ENCODE measurements at places on chromosomes 2 and 18.

DNA sequence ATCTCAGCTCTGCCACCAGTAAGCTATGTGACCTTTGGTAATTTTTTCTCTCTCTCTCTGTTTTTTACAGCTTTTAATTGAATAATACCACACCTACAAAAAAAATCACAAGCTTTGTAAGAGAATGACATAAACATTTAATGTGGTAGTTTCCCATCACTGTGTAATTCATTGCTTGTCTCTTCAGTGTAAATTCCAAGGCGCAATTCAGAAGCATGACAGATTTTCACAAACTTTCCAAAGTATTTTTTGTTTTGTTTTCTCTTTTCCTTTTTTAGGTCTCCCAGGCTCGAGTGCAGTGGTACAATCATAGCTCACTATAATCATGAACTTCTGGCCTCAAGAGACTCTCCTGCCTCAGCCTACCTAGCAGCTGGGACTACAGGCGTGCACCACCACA is 25.0 kb upstream of the PPM1B start:
- no peak for DNase-seq

DNA sequence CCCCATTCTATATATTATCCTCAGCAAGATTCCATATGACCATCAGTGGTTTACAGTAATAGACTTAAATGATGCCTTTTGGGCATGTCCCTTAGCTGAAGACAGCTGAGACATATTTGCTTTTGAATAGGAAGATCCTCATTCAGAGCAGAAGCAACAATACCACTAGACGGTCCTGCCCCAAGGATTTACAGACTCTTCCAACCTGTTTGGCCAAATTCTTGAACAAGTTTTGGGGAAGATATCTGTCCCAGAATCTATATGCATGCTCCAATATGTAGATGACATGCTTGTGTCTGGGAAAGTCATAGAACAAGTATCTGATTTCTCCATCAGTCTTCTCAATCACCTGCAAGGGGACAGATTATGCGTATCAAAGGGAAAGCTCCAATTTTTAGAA is 137.1 kb upstream of the RMP24 start:
- DNase-seq, result no peak

- no peak for DNase-seq
Measured at GRCh38 chr2:19762142-19762541, 139.6 kb downstream of the TTC32 start.

GRCh38 chr18:37249895-37250618 is 315.5 kb downstream of the CELF4 start:
- DNase-seq, result no peak

DNA sequence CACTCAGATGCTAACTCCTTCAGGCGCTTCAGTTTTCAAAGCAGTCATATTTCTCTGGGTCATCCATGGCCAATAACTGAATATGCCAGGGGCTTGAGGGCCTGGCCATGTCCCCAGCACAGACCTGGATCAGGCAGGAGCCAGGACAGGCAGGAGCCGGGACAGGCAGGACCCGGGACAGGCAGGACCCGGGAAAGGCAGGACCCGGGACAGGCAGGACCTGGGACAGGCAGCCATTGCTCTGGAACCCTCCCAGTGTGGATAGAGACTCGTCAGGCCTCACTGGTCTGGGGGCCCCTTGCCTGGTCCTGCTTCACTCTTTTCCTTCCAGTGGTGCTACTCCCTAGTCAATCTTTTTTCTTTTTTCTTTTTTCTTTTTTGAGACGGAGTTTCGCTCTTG is 117.5 kb upstream of the TEX51 start:
- no peak for DNase-seq

DNA sequence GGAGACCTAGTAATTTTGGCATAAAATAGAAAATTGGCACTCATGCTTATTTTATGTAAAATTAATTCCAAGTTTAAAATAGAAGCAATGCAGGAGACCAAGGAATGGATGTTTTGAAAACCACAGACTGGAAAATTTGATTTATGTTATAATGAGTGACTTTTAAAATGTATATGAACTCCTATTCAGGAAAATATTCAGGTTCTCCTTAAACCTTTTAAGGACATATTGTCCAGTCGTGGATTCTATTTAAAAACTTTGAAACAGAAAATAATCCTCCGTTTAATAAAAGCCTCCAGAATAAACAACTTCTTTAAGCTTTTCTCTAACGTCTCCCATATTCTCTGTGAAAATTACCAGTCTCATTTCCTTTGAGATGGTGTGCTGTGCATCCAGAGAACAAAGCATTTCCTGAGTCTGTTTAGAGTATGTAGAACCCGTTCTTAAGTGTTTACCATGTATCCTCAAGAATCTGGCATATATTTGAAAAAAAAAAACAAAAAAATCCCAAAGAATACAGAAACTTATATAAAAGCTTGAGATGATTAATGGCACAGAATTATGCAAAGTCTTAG is 8.6 kb upstream of the YES1 start:
- DNase-seq, result no peak

DNA sequence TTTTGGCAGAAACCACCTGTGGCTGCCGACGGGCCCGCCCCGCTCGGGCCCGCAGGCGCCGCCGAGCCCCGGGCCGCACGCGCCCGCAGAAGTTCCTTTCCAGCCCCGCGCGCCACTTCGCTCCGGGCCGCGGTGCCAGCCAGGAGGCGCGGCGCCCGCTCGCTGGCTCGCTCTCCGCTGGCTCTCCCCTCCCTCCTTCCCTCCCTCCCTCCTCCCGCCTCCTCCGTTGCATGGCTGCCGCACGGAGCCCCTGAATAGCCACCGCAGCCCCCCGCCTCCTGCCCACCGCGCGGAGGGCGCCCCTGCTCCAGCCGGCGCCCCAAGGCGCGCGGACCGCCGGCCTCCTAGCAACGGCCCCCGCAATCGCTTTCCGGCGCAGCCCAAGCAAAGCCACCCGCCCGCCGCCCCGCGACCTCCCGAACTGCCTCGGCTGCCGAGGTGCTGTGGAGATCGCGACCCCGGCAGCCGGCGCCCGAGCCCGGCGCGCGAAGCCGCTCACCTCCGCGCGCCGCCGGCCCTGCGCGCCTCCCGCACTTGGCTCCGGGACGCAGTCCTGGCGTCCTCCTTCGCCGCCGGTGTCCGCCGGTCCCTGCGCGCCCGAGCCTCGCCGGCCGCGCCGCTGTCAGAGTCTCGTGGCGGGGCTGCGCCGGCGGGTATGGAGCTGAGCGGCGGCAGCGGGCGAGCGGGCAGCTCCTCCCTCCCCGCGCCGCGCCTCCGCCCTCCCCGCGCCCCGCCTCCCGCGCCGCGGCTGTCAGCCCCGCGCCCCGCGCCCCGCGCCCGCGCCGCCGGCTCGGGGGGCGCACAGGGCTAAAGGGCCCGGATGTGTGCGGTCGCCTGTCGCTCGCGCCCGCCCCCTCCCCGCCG is at the start of gene ZBTB7C:
Gene ZBTB7C (minus strand): TSS at position 657 of the 864 bp plus-strand sequence.
- no peak for DNase-seq

- DNase-seq, result no peak
Measured at GRCh38 chr2:47437287-47437686, 34.3 kb downstream of the MSH2 start.

DNA sequence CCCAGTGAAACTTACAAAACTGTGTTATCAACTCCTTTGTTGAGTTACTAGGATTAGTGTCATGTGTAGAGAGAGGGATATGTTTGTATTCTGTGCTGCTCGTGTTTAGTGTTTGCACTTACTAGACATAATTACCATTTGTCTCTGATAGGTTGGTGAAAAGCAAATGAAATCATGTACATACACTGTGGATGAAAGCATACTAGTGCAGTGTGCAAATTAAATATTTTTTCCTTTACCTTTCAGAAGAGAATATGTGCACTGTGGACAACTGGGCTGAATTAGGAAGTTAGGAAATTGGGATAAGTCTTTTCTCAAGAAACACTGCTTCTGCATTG is 1.2 kb downstream of the KIAA1328 start:
- no peak for DNase-seq

DNA sequence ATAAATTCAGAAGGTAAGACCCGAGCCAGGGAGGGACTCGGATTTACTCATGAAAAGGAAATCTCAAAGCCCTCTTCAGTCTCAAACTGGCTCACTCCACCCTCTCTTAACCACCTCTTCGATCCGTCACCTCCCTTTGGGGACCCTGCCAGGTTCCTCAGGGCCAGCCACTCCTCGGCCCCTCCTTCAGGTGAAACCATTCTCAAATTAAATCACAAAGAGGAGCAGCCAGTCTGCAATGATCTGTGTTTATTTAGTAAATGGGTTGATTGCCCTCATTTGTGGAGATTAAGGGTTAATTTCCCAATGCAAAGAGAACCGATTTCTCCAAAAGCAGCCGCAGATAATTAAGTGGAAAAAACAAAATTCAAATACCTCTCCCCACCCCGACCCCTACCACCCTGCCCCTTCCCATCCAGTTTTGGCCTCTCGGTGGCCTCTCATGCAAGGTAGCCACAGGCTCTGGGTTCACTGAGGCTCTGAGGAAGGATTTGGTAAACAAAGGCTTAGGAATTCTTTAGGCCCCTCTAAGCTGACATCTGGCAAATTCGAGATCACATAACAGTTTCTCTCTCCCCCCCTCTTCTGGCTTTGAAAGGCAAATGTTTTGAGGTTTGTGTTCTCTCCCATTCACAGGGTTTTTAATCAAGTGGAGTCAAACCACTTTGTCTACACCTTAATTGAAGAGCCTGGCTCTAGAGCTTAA is 10.3 kb upstream of the FZD7 start:
- no peak for DNase-seq

DNA sequence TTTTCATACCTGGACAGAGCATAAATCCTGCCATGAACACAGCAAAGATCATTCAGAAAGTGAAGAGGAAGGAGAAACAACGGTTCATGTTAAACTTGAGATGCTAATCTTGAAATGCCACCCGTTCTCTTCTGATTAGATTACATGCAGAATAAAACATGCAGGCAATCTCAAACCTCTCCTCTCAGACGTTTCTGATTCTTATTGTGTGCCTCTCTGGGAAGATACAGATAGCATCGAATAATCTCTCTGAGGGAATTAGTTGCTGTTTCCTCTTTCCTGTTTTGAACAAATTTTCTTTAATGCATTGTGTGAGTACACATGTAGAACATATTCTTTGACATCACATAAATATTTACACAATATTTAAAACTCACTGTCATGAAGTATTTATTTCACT is 313.4 kb downstream of the PRKCE start:
- no peak for DNase-seq

DNA sequence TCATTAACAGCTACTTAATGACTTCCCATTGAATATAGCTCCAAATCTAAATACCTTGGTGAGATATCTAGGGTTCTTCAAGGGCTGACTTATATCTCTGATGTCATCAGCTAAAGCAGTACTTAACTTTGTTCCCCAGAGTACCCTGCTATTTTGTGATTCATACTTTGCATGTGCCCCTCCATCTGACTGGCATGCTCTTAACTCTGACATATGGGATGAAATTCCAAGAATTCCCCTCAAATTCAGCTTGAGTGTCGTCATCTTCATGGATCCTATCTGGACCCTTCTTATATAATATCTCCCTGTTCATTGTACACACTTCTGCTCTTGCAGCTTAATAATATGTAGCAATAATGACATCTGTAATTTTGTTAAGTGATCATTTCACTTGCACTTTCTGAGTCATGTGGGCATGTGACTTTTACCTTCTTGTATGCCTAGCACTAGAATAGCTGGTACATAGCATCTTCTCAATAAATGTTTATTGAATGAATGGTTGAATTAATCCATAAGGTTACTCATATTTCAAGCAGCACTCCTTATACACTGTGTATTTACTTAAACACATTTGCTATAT is 172.9 kb downstream of the WDR7 start:
- no peak for DNase-seq

GRCh38 chr2:191018048-191018447 is 4.1 kb upstream of the STAT1 start:
- no peak for DNase-seq

DNA sequence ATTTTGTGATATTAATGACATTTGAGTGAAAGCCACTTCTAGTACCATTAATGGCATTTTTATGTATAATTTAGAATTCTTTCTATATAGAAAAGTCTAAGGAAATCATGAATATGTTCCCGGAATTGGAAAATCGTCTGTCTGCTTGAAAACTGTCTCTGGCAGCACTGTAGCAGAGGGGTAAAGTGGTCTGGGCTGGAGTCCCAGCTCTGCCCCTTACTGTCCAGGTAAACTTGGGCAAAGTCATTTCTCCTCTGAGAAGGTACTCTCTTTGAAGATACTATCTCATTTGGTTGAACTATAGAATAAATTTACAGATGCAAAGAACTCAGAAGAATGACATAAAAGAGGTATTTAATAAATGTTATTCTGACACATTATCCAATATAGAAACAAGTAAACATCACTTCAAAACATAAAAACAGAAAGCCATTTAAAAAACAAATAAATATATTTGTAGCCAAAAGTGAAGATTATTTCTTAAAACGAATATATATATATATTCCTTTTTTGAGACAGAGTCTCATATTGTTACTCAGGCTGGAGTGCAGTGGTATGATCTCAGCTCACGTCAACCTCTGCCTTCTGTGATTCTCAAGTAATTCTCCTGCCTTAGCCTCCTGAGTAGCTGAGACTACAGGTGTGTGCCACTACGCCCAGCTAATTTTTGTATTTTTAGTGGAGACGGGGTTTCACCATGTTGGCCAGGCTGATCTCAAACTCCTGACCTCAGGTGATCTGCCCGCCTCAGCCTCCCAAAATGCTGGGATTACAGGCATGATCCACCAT is 149.8 kb upstream of the ITGA4 start:
- no peak for DNase-seq

GRCh38 chr2:46273919-46274318 is 23.3 kb upstream of the EPAS1 start:
- DNase-seq, result no peak

- no peak for DNase-seq
Measured at GRCh38 chr2:99156891-99157290, 2.1 kb downstream of the LIPT1 start.

DNA sequence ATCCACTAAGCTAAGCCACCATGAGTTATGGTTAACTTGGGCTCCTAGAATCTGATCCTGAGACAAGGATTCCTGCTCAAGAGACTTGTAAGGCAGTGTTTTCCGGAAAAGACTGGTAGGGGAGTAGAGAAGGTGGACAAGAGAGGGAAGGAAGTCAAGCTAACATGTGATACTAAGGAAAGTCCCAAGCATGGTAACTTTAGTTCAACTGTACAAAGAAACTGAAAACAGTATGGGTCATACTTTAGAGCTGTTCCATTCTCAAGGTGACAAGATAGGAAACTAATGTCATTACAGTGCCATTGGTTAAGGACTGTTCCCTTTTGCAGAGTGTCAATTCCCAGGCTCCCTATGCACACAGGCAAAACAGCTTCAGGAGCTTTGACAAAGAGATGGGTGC is 5.8 kb downstream of the MYO5B start:
- DNase-seq, result no peak

GRCh38 chr2:235494716-235495372 is 1.0 kb downstream of the AGAP1 start:
- DNase-seq, result no peak

- no peak for DNase-seq
Measured at GRCh38 chr2:185456517-185456916, 282.1 kb upstream of the FSIP2 start.

DNA sequence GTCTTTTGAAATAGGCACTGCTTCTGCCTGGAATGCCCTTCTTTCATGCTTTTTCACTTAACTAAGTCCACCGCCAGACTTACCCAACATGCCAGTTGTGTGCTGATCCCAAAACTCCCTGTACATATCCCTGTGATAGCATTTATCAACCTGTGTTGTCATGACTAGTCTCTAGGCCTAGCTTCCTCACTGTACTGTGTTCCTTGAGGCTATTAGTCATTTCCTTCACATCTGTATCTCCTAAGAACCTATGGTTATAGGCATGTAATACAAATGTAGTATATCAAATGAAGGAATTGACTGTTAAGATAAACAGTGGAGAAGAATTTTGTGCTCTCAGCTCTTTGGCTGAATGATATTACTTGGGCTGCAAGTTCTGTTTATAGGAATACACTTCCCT is 184.3 kb downstream of the CYRIA start:
- DNase-seq, result no peak
